Cardiac muscle cell (in vitro differentiated cells and primary cell): ENCODE measurements at places on chromosomes 5 and 9. TPM values are rescaled to one million over a fixed set of nuclear protein-coding genes. Genes with fewer than 3 reads are reported as not detected.

PALM2AKAP2 gene
- 94.7 and 121 TPM in 2 replicates for total RNA-seq

WNT8A gene
- not detected in 2 replicates for total RNA-seq

FBP2 gene
- not detected in 2 replicates for total RNA-seq

DBN1 gene
- total RNA-seq: 258 and 295 TPM in 2 replicates

TMCO6 gene
- 77.1 and 234 TPM in 2 replicates for total RNA-seq

CDX1 gene
- not detected in 2 replicates for total RNA-seq

PAEP gene
- total RNA-seq: not detected in 2 replicates

C5orf34 gene
- total RNA-seq: 1.0 and 3.7 TPM in 2 replicates

PCDHA5 gene
- total RNA-seq: 1.5 and 1.8 TPM in 2 replicates

SH3TC2 gene
- 1.3 and 4.7 TPM in 2 replicates for total RNA-seq

LCNL1 gene
- 0.36 TPM in 1 of 2 replicates, not detected in the other for total RNA-seq

TSC1 gene
- total RNA-seq: 28.5 and 52.3 TPM in 2 replicates

PHF24 gene
- 1.1 and 2.9 TPM in 2 replicates for total RNA-seq

GABRP gene
- total RNA-seq: 0.30 and 0.39 TPM in 2 replicates

IFNK gene
- total RNA-seq: not detected in 2 replicates

TTC1 gene
- total RNA-seq: 28.1 and 39.4 TPM in 2 replicates

ANKRD18A gene
- total RNA-seq: 0.88 and 3.7 TPM in 2 replicates

SLC45A2 gene
- 0.85 TPM in 1 of 2 replicates, not detected in the other for total RNA-seq

TPM2 gene
- total RNA-seq: 645 and 899 TPM in 2 replicates

ENTPD2 gene
- not detected in 2 replicates for total RNA-seq

FBXL7 gene
- total RNA-seq: 19.0 and 22.5 TPM in 2 replicates

PTGES2 gene
- total RNA-seq: 132 and 141 TPM in 2 replicates

PKD2L2 gene
- total RNA-seq: not detected in 2 replicates
